CD4-positive, alpha-beta T cell treated with Interleukin-17A for 1 hour (primary cell): ENCODE measurements at places on chromosomes 4 and X.

DNA sequence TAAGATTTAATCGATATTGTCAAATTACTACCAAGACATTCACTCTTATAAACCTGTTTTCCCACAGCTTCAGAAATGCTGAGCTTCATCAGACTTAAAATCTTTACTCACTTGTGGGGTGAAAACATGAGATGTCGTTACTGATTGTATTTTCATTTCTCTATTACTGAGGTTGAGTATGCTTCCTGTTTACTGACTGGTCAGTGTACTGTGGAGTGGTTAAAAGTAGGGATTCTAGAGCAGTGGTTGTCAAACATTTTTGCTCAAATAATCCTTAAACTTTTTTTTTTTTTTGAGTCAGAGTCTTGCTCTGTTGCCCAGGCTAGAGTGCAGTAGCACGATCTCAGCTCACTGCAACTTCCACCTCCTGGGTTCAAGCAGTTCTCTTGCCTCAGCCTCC is 50.3 kb downstream of the NSUN7 start:
- no peak for DNase-seq

- peak; percentile 5 for DNase-seq
Measured at GRCh38 chr4:159946983-159947615, 844.2 kb downstream of the RAPGEF2 start.

- no peak for DNase-seq
Measured at GRCh38 chr4:152537881-152538280, 2.0 kb upstream of the FBXW7 start.

- DNase-seq = no peak
Measured at GRCh38 chr4:40258627-40259026, 61.8 kb downstream of the RHOH start.

DNA sequence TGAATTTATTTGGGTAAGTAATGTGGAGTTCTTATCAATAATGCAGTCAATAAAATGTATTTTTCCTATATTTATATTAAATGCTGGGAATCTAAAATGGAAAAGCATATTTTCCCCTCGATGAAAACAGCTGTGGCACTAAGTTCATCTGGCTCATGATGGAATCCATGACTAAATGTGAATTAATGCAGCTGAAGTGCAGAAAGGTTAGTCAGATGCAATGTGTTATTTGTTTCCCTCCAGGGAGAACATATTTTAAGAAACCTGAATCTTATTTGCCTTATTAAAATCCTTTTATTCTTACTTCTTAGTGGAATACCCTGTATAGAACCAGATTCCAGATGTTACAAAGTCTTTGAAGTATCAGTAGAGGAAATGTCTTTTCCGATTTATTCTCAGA is 247.9 kb downstream of the ARHGAP24 start:
- no peak for DNase-seq

DNA sequence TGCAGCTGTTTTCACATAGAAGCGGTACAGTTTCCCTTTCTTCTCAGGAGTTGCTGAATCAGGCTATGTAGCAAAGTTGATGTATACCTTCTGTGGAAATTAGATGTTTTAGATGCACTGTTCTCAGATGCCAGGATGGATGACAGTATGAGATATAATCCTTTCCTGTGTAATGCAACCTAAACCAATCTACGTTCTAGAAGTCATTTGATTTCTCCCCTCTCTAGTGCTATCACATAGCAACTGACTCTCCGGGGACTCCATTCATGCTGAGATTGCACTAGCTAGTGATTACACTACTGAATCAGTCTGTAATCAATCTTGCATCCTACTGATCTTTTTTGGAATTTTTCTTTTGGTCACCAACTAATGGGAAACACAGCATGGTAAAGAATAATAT is 1881.7 kb downstream of the PCDH7 start:
- DNase-seq = no peak

GRCh38 chr4:147714575-147715401 is 17.1 kb upstream of the ARHGAP10 start:
- no peak for DNase-seq

GRCh38 chr4:31334086-31334910 is 614.1 kb downstream of the PCDH7 start:
- no peak for DNase-seq

DNA sequence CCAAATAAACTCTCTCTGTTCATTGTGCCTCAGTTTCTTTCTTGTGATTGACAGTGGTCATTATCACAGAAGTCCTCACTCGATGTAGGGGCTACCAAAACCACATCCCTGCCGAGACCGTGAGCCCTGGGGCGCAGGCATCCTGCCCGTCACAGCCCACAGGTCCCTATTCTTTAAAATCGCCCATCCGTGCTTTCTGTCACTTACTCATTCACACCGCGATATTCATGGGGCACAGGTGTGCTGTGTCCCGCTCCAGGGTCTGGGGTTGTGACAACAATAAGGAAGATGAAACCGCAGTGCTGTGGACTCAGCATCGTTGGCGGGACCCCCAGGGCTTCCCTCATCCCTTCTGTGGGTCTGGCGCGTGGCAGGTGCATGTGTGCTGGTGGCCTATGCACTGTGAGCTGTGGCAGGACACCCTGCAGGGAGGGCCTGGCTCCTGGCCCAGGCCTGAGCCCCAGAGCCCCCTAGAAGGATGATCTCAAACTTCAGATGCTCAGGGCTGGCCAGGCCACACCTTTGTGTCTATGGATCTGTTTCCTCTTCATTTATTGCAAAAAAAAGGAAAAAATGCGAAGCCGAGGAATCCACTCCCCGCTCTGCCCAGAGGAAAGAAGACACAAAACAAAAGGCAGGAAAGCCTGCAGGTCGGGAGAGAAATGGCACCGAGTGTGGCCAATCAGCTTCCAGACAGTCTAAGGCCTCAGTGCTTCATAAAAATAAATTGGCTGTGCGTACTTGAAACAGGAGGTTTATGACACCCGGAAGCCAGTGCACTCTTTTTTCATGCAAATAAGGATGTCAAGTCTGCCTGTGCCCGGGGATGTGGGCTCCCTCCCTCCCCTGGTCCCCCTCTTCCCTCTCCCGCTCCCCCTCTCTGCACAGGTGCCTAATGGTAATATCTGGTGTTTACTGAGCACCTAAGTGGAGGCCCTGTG is 109.5 kb upstream of the ADRA2C start:
- no peak for DNase-seq

GRCh38 chr4:7043284-7044136 is at the start of gene TADA2B:
TADA2B (plus strand) TSS chr4:7043372; CDS start chr4:7043580, 208 bp downstream.
- DNase-seq = peak; percentile 54

DNA sequence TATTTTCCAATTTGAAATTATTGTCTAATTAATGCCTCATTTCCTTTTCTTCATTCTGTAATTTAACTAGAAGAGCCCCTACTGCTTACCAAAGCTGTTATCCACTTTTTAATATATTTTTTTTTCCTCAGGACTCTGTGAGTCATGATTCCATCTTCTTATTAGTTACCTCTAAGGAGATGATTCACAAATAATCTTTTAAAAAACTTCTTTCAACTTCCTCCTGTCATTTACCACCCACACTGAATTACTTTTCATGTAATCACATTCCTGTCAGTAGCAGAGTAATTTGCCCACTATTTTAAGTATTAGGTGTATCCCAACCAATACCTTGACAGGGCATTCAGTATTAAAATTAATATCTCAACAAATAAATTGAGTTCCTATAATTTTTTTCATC is 470.9 kb upstream of the ADGRL3 start:
- DNase-seq = no peak

DNA sequence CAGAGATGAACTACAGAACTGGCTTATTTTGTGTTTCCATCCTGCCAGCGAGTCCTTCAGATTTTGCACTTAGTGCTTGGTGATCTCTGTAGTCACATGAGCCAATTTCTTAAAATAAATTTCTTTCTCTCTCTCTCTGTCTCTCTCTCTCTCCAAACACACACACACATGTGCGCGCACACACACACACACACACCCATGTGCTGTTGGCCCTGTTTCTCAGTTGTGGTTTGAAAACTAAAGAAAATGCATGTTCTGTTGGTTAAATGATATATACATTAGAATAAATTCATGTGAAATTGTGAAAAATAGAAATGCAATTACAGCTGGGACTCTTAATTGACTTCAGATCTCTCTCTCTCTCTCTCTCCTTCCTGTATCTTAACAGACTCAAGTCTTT is 399.3 kb downstream of the FAT4 start:
- no peak for DNase-seq

- no peak for DNase-seq
Measured at GRCh38 chr4:120801137-120801758, 121.3 kb downstream of the PRDM5 start.

DNA sequence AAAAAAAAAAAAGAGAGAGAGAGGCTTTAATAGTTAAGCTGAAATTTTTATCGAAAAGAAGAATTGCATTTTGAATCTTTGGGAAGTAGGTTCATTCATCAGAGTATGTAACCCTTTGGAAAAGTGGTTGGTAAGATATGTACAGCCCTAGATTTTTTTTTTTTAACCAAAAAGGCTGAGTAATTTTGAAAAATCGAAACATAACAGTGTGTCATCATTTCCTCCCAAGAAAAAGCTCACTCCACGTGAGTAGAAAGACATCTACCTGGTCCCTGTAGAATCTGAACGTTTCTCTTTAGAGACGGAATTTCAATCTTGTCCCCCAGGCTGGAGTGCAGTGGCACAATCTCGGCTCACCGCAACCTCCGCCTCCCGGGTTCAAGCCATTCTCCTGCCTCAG is 16.2 kb downstream of the SHOX start:
- DNase-seq = no peak

DNA sequence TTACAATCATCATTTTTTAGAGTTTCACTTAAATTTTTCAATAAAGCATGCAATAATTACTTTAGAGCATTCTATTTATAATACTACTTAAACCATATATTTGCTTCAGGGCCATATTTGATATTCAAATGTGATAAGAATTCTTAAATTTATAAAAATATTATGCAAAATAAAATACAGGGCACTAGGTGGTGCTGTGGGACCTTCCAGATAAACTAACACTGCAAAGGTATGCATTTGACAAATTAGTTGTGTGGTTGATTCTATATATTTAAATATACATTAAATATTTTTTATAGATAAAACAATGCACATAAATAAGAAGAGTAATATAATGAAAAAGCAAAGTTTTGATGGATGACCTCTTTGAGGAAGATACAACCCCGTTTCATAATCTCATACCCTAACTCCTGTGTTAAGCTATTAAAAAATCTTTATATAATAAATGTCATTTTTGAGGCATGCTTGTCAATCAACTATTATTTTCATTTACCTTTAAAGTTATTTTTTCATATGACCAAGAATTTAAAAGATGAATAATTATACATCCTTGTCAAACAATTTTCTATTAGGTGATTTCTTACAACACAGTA is 128.4 kb downstream of the REELD1 start:
- DNase-seq = peak; percentile 55

DNA sequence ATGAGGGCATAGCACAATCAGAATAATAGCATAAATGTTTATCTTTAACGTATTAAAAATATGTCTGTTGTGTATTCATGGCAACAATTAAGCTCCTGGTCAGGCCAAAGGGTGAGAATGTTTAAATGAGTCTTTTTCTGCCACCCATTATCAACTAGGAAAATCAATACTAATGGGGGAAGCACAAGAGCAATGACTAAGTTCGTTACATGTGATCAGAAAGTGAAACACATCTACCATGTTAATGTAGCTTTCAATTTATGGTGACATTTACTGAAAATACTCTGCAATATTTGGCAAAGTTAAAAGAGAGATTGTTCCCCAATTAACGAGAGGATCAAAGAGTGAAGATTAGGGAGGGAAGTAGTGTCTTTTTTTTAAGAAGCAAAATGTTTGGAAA is 143.7 kb downstream of the NAA11 start:
- no peak for DNase-seq

DNA sequence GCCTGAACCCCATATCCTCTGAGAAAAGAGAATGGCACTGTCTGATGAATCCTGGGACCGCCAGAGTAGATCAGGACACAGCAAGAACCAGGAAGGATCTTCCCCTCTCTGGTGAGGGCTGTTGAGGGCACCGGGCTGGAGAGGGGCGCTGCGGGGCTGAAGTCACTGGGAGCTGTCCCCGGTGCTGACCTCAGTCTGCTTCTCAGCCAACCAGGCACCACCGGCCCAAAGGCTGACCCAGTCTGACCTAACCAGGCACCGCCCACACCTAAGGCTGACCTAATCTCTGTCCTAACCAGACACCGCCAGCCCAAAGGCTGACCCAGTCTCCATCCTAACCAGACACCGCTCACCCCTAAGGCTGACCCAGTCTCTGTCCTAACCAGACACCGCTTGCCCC is 82.8 kb downstream of the CPZ start:
- DNase-seq = no peak
